ENCODE measurements at places on chromosomes 1 and 21. TPM values are rescaled to one million over a fixed set of nuclear protein-coding genes. Genes with fewer than 3 reads are reported as not detected.

Gene NUF2
- 56.8 TPM for total RNA-seq

Gene ANKRD34A
- total RNA-seq: 0.69 TPM

Gene MCOLN3
- total RNA-seq: 6.2 TPM

Gene UBXN10
- not detected for total RNA-seq

DNA sequence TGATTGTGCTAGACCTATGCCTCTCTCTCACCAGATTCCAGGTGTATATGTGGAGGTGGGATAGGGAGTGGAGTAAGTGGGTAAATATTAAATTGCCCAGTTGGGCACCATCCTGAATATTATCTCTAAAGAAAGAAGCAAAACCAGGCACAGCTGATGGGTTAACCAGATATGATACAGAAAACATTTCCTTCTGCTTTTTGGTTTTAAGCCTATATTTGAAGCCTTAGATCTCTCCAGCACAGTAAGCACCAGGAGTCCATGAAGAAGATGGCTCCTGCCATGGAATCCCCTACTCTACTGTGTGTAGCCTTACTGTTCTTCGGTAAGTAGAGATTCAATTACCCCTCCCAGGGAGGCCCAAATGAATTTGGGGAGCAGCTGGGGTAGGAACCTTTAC lies at the start of gene FCER1A:
Gene FCER1A, plus strand, starts transcription at position 242 of the 400 bp plus-strand sequence. Its CDS starts 29 bp downstream, at position 271.
- H3K27ac ChIP-seq: no peak within 1 kb of the TSS
- H3K4me1 ChIP-seq: no peaks in the 10 kb centered on the region
- no peak for DNase-seq
- no peaks in the 10 kb centered on the region for H3K36me3 ChIP-seq
- no peaks in the 10 kb centered on the region for H3K27me3 ChIP-seq

Gene PBX1
- 39.0 TPM for total RNA-seq

GRCh38 chr1:98059620-98060019 lies 138.8 kb upstream of the DPYD start:
- DNase-seq: no peak
- no peak overlapping the region for H3K4me3 ChIP-seq
- no peak overlapping the region for H3K27ac ChIP-seq
- H3K4me1 ChIP-seq: no peaks in the 10 kb centered on the region
- H3K36me3 ChIP-seq: no peaks in the 10 kb centered on the region

Gene NBPF10
- 0.83 TPM for total RNA-seq

GRCh38 chr1:98323906-98324358 lies 337.6 kb upstream of the SNX7 start:
- peaks cover 21% of the 10 kb centered on the region for H3K4me1 ChIP-seq
- peak overlapping the region; percentile 54 for H3K27ac ChIP-seq
- no peaks in the 10 kb centered on the region for H3K27me3 ChIP-seq
- H3K36me3 ChIP-seq: no peaks in the 10 kb centered on the region
- DNase-seq: peak; percentile 21

GRCh38 chr1:158248118-158248517 lies 6.1 kb upstream of the CD1A start:
- no peak overlapping the region for H3K4me3 ChIP-seq
- DNase-seq: no peak
- H3K27me3 ChIP-seq: no peaks in the 10 kb centered on the region
- H3K27ac ChIP-seq: no peak overlapping the region
- no peaks in the 10 kb centered on the region for H3K36me3 ChIP-seq

- H3K4me1 ChIP-seq: no peaks in the 10 kb centered on the region
- H3K27ac ChIP-seq: no peak overlapping the region
- no peak overlapping the region for H3K4me3 ChIP-seq
- H3K36me3 ChIP-seq: no peaks in the 10 kb centered on the region
- no peak for DNase-seq
- H3K27me3 ChIP-seq: no peaks in the 10 kb centered on the region
These were observed 143.5 kb downstream of the C1orf94 start for GRCh38 chr1:34320053-34320669.

DNA sequence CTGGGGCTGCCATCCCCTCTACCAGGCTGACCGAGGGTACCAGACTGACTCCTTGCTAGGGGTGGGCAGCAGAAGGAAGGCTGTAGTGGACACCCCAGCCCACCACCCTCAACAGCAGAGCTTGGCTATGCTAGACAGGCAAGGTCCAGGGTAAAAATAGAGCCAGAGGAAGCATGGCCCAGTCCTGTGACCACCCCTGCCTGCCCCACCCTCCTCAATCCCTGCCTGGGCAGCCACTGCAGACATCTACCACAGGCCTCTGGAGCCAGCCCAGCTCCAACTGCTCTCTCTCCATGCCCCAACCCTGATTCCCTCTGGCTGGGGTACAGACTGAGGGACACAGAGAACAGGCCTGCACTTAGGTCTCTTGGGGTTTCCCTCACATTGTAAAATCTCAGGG lies 1.7 kb downstream of the S100A1 start:
- no peak for DNase-seq
- H3K4me3 ChIP-seq: no peak overlapping the region
- H3K27me3 ChIP-seq: no peaks in the 10 kb centered on the region
- H3K27ac ChIP-seq: no peak overlapping the region

- H3K36me3 ChIP-seq: no peaks in the 10 kb centered on the region
- H3K4me3 ChIP-seq: no peak overlapping the region
- H3K4me1 ChIP-seq: no peaks in the 10 kb centered on the region
- H3K27me3 ChIP-seq: peaks cover 3% of the 10 kb centered on the region
- DNase-seq: no peak
These were observed 120.2 kb downstream of the LRRC53 start for GRCh38 chr1:74392186-74392585.

Gene SPRR2B
- not detected for total RNA-seq

GRCh38 chr1:160066829-160067745 lies 2.9 kb downstream of the KCNJ10 start:
- DNase-seq: no peak
- H3K4me3 ChIP-seq: no peak overlapping the region
- peaks cover 27% of the 10 kb centered on the region for H3K27me3 ChIP-seq
- no peaks in the 10 kb centered on the region for H3K4me1 ChIP-seq

Gene LRRIQ3
- 0.81 TPM for total RNA-seq

DNA sequence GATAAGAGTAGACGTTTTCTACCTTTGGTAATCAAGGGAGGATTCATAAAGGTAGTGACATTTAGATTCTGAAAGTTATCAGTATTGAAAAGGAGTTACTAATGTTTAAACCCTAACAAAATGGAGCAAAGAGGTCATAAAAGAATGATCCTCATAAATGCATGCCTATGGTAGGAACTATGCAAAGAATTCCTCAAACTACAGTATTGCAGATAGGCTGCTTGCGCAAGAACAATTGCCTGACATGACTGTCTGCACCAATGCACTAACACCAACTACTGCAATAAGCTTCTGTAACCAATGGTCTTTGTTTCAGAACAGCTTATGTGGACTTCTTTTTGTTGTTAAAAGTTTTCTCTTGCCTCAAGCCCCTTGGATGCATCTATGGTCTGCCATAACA lies 597.3 kb upstream of the ADGRL4 start:
- no peak overlapping the region for H3K4me3 ChIP-seq
- H3K27me3 ChIP-seq: no peaks in the 10 kb centered on the region
- no peak overlapping the region for H3K27ac ChIP-seq

DNA sequence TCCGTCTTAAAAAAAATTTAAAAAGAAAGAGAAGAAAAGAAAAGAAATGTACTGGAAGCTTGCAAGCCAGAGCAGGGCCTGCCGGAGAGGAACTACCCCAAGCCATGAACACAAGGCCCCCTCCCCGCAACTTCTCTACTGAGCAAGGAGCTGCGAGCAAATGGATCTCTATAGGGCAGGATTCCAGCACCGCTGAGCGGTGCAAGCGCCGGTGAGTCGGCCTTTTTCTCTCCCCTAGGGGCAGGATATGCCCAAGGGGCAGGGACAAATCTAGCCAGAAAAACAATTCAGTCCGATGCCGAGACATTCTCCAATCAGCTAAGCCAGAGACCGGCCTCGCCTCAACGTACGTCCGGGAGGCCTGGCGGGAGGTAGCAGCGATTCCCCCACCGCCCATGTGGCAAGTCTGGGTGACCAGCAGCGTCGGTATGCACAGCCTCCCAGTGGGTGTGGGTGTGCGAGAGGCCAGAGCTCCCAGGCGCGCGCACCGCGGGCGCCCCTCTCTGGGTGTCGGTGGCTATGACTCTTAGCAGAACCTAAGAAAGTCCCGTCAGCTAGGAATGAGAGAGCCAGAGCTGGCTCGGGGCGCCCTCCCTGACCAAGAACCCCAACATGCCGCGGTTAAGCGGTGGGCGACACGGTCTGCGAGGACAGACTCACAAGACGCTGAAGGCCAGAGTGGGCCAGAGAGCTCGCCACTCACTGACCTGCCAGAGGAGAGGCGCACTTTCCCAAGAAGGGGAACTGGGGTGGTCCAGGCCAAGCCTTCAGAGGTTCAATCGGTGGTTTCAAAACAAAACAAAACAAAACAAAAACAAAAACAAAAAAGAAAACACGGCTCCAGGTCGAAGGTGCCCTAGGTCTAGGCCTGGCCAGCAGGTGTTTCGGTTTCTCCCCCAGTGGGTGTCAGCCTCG lies 1.9 kb downstream of the CSMD2 start:
- no peak overlapping the region for H3K27ac ChIP-seq
- H3K36me3 ChIP-seq: no peaks in the 10 kb centered on the region
- H3K4me1 ChIP-seq: peaks cover 8% of the 10 kb centered on the region
- no peaks in the 10 kb centered on the region for H3K27me3 ChIP-seq
- H3K4me3 ChIP-seq: no peak overlapping the region

DNA sequence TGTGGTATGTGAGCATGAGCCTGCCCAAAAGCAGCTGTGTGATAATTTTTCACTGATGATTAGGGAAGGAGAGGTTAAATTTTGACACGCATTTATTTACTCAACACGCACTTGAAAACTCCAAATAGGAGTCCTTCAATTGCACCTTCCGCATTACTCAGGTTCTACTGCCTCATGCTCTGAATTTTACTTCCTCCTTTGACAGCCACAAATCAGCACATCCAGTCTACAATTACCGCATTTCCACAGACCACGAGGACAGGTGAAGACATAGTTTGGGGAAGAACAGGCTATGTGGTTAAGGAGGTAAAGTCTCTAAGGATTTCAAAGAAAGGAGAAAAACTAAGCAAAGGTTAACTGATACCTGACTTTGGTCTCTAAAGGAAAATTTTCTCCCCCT lies 2.6 kb downstream of the CAPN8 start:
- no peak overlapping the region for H3K27ac ChIP-seq
- DNase-seq: no peak
- no peaks in the 10 kb centered on the region for H3K27me3 ChIP-seq
- peaks cover 16% of the 10 kb centered on the region for H3K4me1 ChIP-seq

DNA sequence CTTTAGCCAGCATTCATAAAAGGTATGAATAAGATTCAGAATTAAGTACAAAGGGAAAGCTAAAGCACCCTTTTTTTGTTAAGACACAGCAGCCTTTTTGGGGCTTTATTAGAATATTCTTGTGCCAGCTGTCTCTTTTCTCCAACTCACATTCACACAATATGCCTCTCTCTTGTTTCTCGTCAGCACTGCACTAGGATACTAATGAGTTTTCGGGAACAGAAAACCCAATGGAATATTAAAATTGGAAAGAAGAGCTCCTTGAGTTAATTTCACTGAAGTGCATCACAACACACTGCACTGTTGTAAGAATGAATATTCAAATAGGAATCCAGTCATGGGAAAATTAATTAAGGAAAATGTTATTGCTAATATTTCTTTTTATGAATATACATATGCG lies 410.4 kb upstream of the BEND5 start:
- H3K4me3 ChIP-seq: no peak overlapping the region
- no peaks in the 10 kb centered on the region for H3K27me3 ChIP-seq
- H3K36me3 ChIP-seq: no peaks in the 10 kb centered on the region
- no peak overlapping the region for H3K27ac ChIP-seq
- H3K4me1 ChIP-seq: no peaks in the 10 kb centered on the region
- DNase-seq: no peak

DNA sequence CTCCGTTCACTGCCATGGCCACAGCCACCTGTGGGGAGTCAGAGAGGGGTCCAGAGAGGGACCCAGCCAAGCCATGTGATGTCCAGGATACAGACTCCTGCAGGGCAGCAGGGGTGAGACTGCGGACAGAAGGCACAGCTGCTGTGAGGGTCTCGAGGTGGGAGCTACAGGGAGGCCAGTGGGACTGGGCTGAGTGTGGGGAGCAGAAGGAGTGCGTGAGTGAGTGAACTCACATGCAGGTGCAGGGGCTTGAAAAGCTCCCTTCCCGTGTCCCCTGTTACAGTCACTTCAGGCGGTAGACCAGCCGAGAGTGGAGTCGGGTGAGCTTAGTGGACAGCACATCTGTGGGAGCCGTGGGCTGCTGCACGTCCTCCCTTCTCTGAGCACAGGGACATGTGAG lies 42.4 kb downstream of the S100B start:
- H3K36me3 ChIP-seq: peaks cover 10% of the 10 kb centered on the region
- DNase-seq: no peak
- no peak overlapping the region for H3K27ac ChIP-seq
- H3K4me1 ChIP-seq: no peaks in the 10 kb centered on the region

Gene RXRG
- total RNA-seq: 10.9 TPM

DNA sequence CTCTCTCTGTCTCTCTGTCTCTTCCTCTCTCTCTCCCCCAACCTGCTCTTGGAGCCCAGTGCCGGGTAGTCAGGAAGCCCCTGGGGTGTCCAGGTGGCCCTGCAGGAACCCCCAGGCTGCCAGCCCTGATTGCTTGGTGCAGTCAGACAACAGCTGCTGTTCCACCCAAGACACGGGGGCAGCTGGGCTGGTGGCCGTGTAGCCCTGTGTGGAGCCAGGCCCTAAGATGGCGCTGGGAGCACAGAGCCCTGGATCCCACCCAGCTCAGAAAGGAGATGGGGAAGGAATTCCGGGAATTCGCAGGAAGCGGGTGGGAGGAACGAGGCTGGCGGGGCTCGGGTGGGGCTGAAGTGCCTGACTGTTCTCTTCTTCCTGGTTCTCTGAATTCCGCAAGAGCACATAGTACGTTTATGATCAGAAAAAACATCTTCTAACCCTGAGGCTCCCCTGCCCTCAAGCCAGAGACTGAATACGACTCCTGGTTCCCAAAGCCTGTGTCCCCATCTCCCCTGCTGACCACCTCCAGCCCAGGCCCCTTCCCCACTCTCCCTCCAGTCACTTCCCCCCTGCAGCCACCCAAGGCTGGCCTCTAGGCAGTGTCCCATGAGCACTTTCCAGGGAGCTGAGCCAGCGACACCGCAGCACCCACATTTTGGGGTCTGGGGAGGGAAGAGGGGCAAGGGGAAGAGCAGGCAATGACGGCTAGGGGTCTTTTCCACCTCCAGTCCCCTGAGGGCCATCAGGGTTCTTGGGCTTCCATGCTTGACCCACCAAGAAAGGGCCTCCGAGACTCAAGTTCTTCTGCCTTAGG lies 55.0 kb downstream of the WNT9A start:
- peak overlapping the region; percentile 51 for H3K27ac ChIP-seq
- no peaks in the 10 kb centered on the region for H3K27me3 ChIP-seq
- H3K4me1 ChIP-seq: peaks cover 45% of the 10 kb centered on the region
- no peaks in the 10 kb centered on the region for H3K36me3 ChIP-seq
- DNase-seq: peak; percentile 74

GRCh38 chr1:168146160-168146539 lies 9.4 kb upstream of the GPR161 start:
- DNase-seq: no peak
- no peaks in the 10 kb centered on the region for H3K4me1 ChIP-seq
- H3K4me3 ChIP-seq: no peak overlapping the region
- no peaks in the 10 kb centered on the region for H3K27me3 ChIP-seq
- H3K27ac ChIP-seq: no peak overlapping the region
- H3K36me3 ChIP-seq: no peaks in the 10 kb centered on the region

- H3K27me3 ChIP-seq: 0 out of 2 replicates have a peak, but pooled peaks cover 3% of the 10 kb centered on the region
- H3K4me1 ChIP-seq: no peaks in the 10 kb centered on the region
- no peak overlapping the region for H3K4me3 ChIP-seq
- no peak for DNase-seq
- H3K36me3 ChIP-seq: no peaks in the 10 kb centered on the region
- H3K27ac ChIP-seq: no peak overlapping the region
These were observed 180.4 kb downstream of the SLC44A5 start for GRCh38 chr1:75430526-75430925.

Gene DAP3
- 75.4 TPM for total RNA-seq
